ENCODE measurements at places on chromosomes 3 and 15.

DNA sequence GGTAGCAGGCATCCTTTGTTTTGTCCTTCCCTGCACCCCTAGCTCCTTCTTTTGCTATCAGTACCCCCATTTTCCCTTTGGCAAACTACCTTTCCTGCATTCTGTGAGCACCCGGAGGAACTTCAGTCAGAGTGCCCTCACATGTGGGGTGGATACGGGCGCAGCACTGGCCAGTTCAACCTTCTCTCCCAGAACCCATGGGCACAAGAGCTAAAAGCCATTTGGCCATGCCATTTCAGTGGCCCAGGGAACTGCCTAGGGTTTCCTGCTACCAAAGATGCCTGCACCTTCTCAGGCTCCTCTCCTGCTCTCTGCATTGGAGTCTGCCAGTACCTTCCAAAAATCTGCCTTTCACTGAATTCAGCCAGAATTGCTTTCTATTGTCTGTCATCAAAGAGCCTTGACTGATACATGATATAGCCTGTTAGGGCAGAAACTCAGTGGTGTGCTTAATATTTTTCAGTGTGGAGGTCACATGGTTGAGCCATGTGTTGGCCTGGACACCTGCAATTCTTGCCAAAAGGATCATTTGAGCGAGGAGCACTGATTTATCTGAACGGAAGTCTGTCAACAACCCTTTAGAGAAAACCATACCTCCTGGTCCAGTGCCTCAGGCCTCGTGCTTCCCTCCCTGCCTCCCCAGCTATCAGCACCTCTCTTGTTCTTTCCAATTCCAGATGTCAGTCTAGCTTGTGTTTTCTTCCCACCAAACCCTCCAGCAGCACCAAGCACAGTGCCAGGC is 27.0 kb upstream of the HHATL start:
- DNase-seq, result no peak

DNA sequence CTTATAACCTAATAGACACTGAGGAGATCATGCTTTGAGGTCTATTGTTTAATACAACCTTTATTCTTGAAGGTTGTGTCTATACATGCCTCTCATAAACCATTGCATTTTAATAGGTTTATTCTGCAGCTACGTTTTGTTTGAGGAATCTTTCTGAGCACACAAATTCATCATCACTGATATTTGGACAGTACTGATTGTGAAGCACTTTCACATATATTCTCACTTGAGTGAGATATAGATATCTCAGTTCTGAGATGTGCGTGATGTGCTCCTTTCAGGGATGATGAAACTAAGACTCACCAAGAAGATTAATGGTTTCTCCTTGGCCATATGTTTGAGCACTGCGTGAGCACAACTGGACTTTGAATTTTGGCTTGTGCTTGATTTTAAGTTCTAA is 374.4 kb downstream of the LPP start:
- DNase-seq, result no peak

- DNase-seq, result peak; percentile 14
These were observed 33.2 kb downstream of the ZNF106 start for GRCh38 chr15:42457445-42458442.

DNA sequence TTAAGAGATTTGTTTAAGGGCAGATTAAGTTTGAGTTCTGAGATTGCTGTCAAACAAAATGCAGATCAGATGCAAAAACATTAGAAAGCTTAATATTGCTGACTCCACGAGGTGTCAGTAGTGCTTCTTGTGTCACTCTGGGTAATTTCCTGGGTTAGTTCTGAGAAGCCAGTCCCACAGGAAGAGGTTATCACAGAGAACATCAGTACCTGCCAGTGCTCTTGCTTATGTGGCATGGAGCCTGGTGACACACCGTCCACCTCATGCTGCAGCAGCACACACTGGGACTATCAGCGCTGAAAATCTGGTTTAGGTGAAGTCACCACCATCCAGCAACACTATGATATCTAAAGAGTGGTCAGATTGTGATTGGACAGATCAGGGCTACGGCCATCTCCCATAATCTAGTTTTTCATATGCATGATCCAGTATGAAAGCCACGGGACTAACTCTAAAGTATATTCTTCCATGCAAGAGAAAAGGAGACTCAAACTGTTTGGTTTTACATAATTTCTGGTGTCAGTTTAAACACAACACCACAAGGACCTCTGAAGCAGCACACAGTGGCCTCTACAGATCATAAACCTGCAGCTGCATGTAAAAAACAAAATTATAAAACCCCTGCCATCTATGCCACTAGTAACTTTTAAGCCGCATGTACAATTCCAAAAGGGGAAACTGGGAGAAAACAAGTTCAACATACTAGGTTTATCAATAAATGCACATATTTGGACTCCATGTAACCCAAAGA is 36.1 kb upstream of the MYO5C start:
- DNase-seq, result peak; percentile 37

DNA sequence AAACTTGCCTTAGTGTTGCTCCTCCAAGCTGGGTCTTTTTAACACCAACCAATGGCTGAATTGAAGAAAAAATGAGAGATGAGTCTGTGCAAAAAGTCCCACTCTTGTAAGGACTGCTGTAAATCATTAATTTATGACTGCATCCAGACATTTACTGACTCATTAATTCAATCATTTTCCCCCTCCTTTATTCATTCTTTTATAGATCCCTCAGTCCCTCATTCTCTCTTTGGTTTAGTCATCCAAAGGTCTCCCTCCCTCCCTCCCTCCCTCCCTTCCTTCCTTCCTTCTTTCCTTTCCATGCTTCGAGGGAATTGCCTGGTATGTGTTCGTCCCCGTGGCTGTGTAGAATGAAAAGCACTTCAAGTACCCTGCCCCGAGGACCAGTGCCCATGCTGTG is 35.3 kb upstream of the MRPS22 start:
- DNase-seq, result no peak

DNA sequence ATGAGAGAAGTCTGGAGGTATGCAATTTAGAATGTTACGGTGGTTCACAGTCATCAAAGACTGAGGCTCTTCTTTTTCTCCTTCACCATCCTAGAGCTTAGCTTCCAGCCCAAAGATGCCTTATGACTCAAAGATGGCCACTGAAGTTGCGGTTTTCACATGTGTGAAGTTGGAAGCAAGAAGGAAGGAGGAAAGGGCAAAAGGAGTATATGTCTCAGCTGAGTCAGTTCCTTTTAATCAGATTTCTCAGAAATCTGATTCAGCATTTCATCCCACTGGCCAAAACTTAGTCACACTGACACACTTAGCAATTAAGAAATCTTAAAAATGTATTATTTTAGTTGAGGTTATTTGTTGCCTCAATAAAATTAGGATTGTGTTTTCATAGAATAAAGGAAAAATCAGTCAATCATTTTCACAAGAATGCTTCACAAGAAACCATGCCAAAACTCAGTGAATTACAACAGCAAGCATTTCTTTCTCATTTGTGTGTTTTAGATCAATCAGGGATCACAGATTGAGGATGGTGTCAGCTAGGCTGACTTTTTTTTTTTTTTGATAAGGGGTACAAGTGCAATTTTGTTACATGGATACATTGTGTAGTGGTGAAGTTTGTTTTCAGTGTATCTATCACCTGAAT is 211.1 kb upstream of the GADL1 start:
- no peak for DNase-seq

GRCh38 chr3:52120556-52121463 is 33.4 kb downstream of the POC1A start:
- DNase-seq, result no peak

DNA sequence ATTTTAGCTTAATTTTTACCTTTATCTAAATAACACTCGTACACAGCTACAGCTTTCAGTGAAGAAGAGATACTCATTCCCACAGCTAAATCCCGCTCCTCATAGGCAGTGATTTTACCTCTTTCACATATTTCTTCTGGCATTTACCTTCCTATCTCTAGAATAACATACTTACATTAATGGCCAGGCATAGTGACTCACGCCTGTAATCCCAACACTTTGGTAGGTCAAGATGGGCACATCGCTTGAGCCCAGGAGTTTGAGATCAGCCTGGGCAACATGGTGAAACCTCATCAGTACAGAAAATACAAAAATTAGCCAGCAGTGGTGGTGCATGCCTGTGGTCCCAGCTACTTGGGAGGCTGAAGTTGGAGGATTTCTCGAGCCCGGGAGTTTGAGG is 80.2 kb downstream of the PPARG start:
- no peak for DNase-seq

- no peak for DNase-seq
These were observed 124.4 kb downstream of the B3GALNT1 start for GRCh38 chr3:160980740-160981139.

GRCh38 chr15:63967616-63968015 is 78.7 kb downstream of the DAPK2 start:
- no peak for DNase-seq

DNA sequence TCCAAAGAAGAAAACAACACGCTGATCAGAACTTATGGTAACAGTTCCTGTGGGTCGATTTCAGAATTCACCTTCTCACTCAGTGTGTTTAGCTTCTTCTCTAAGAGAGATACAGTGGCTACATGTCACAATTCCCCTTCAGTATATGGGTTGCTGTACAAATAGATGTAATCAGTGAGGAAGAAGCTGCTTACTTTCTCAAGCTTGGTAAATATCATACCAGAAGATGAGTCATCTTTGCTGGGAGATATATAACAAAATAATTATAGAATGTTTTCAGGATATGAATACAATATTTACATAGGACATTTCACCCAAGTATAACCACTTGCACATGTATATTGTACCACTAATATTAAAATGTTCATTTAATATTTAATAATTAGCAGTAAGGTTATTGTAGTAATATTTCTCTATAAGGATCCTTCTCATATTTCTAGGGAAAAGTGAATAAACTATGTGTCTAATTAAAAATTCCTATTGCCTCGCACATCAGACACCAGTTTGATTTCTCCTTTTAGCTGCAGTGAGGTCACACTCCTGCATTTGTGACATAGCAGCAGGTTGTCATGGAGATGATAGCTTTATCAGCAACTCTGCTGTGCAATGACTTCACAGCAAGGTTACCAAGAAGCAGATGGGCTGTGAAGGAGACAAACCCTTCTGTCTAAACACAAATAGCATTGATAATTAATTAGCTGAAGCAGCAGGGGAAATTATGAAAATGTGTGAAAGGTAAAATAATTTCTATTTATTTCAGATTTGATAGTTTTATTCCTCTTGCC is 211.4 kb downstream of the TUSC7 start:
- DNase-seq, result no peak

DNA sequence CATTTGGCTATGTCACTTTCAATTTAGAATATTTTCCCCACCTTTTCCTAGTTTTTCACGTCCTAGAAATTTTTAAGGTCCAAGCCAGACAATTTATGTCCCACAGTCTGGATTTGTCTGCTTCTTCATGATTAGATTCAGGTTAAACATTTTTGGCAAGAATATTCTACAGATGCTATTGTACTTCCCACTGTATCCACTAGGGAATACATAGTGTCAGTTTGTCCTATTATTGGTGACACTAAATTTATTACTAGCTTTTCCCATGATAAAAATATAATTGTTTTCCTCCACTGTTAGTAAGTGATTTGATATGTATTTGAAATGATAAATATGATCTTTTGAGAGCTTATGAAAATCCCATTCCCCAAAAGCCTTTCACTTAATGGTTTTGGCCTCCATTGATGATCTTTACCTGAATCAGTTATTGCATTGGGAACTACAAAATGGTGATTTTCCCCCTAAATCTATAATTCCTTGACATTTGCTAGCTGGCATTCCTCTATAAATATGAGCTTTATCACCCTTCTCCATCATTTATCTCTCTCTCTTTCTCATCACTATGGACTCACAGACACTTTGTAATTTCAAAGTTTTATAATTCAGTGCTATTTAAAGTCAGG is 8.3 kb downstream of the ARL14 start:
- no peak for DNase-seq

GRCh38 chr15:95826412-95827195 is 503.9 kb upstream of the NR2F2 start:
- DNase-seq, result no peak

DNA sequence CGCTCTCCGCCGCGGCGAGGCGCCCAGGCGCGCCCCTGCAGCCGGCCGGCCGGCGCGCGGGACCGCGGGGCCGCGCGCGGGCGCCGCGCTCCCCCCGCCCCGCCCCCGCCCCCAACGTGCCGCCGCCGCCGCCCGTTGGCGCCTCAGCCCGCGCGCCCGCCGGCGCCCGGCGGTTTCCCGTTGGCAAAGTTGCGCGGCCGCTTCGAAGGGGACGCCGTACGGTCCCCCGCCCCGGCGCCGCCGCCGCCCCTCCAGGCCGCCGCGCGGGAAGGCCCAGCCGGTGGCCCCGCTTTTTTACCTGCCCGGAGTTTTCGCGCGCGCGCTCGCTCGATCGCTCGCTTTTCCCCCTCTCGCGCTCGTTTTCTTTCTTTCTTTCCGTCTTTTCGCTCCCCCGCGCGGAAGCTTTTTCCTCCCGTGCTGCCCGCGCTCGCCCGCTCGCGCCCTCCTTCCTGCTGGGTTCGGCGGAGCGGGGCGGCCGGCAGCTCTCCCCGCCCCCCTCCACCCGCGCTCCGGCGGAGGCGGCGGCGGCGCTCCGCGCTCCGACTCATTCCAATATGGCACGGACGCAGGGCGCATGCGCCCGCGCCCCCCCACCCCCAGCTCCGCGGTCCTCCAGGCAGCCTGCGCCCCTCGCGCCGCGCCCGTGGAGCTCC is at the start of gene SFMBT1:
SFMBT1 (minus strand) TSS at position 556 of the 653 bp plus-strand sequence. CDS start 76,945 bp downstream, outside the sequence.
- no peak for DNase-seq

DNA sequence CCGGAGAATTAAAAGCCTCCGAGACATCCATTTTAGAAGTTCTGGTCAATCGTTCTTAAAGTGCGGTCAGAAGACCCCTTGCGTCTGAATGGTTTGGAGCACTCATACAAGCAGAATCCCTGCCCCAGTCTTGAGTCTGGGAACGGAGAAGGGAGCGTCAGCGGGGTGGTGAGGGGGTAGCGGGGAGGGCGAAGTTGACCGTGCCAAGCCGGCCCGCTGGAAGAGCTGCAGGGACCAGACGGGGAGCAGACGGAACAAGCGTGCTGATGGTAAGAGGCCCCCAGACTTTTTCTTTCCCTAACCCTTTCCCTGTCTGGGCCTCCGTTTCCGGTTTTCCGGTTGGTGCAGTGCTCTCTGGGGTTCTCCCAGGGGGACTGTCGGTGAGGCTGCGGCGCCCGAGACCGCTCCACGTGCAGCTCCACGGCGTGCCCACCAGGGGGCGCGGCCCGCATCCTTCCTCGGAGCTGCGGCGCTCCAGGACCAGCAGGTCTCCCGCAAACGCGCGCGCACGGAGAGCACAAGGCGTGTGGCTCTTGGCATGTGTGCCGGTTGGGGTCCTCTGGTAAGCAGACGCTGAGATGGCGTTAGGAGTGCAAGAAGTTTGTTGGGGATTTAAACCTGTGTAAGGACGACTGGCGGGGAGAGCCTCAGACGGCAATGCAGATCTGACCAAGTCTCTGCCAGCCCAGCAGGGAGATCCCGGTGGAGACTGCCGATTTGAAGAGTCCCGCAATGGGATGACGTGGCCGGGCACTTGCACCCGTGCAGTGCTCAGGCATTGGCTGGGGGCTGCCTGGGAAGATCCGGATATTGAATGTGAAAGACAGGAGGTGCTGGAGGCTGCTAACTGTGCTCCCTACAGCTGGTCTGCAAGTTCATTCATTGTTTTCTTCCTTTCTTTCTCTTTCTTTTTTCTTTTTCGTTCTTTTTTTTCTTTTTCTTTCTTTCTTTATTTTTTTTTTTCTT is 19.2 kb upstream of the CORO2B start:
- peak; percentile 79 for DNase-seq

GRCh38 chr3:129060276-129061022 is at the start of gene GP9:
Gene GP9, plus strand, starts transcription at chr3:129060779. Its CDS starts 961 bp downstream, at chr3:129061740.
- no peak for DNase-seq

GRCh38 chr3:126654571-126655383 is at the start of gene TXNRD3:
Gene TXNRD3, minus strand, starts transcription at chr3:126655124.
- peak; percentile 43 for DNase-seq

GRCh38 chr3:122996038-122996580 is 31.5 kb downstream of the SEMA5B start:
- no peak for DNase-seq

GRCh38 chr15:95409626-95410310 is 920.7 kb upstream of the NR2F2 start:
- DNase-seq, result no peak
